ENCODE measurements at places on chromosomes 7 and 10.

GRCh38 chr7:155233311-155234157 lies 64.1 kb upstream of the INSIG1 start:
- DNase-seq: no peak

DNA sequence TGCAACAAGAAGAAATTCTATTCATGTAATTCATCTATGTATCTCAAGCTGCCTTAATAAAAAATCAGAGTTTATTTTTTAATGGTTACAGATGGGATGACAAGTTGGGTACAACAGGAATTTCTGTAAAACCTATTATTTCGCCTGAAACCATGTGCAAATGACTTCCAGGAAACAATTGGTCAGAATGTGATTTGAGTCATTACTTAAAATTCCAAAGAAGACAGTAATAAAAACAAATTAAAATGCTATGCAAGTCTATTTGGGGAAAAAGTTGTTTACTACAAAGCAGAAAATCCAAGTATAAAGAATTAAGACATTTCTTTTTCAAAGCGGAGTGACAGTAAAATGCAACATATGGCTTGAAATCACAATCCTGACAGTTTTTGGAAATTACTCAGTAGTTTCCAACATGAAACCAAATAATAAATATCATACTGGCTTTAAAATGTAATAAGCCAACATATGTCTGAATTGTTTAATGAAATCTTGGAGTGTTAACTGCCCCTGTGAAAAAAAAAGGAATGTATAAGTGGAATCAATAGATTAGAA lies 41.5 kb upstream of the SEMA3C start:
- DNase-seq: no peak

GRCh38 chr7:19698331-19698730 lies 10.5 kb downstream of the POLR1F start:
- no peak for DNase-seq

DNA sequence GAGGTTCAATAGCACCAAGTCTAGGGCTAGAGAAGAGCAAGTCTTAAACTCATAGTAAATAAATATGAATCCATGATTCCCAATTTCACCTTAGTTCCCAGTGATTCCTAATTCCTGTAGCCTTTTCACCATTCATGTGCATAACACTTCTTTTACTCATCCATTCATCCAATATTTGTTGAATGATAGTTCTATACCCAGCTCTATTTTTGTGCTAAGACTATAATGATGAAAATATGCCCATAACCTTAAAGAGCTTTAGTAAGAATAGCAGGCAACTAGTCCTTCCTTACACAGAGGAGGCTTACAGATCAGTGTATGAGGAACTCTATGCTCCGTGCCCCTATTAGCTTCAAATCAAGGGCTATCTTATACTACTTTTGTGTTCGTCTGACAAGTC lies 280.2 kb upstream of the CHRM2 start:
- DNase-seq: no peak

DNA sequence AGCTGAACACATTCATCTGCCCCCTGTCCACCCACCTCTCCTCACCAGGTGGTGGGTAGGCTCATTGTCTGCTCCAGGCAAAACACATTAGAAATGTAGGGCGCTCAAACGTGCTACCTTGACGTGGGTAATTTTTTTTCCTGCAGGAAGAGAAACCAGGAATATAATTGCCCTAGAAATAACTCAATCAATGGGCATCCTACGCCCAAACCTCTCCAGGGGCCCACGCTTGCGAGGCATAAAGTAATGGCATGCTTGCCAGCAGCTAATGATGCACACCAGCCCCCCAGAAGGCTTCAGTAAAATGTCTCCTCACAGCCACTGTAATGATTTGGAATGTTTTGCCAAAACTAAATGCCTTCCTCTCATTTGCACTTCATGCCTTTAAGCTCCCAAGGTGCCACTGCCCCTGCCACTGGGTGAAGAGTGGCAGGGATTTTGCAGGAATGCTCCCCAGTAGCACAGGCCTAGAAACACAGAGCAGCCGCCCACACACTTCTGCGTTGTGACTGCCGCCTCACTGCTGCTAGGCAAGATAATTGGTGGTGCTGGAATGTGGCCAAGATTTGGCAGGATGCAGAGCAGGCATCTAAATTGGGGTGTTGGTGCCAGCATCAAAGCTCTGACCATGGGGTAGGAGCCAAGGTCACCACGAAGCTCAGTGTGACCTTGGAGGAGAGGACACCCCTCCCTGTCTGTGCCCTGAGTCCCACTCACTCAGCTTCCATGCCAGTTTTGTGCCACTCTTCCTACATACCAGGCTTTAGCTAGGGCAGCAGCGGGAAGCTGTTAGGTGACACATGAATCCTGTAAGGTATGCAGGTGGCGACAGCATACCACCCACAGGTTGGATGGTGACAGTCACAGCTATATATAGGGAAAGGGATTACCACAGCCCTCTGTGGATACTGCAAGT lies 48.7 kb upstream of the PPP1R3C start:
- no peak for DNase-seq

DNA sequence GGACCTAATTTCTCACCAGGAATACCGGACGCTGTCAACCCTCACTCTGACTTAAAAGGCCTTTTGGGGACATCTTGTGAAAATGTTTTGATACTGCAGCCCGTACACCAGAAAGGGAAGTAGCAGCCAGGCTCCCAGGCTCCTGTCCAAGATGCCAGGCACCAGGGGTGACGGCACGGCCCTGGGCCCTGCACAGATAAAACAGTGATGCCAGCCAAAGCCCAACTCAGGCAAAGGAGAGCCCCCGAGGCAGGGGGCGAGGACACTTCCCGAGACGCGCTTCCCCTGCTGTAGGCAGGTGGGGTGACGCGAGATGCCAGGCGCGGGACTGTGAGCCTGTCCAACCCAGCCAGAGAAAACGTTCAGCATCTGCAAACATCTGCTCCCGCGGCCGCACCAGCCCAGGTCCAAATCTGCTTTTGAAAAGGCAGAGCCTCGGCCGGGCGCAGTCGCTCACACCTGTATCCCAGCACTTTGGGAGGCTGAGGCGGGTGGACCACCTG lies 15.7 kb downstream of the ZFAND2A start:
- DNase-seq: no peak

GRCh38 chr10:72466018-72466417 lies 111.3 kb upstream of the DNAJB12 start:
- no peak for DNase-seq

Data from T-helper 2 cell treated with Interferon-gamma antibody and Interleukin-4, amounts not matched to agents 5 μg/mL and 100 μg/mL, for 36 hours (primary cell).